Activated CD4-positive, alpha-beta T cell treated with anti-CD3 and anti-CD28 coated beads, Interleukin-2, amount 50 U/mL, for 24 hours (primary cell): ENCODE measurements at places on chromosomes 12 and 14.

DNA sequence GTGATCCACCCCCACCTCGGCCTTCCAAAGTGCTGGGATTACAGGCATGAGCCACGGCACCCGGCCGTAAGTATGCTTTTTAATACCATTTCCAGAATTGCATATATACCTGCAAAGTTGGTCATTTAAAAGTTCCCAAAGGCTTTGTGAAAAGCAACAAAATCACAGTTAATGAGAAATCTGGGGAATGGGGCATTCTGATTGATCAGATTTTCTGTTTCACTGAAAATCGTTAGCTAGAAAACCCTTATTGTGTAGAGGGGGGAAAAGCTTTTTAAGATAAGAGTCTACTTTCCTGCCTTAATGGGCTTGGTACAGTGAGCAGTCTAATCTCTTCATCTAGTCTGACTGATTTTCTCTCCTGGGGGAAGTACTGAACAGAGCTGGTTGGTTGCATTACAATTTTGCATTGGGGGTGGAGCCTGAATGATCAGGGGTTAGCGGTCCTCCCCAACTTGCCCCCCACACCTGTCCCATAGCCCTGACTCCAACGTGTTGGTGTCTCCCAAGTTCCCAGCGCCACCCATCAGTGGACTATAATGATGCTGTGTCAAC is 23.8 kb downstream of the IL31 start:
- DNase-seq = no peak

GRCh38 chr12:57888409-57889157 is 42.1 kb upstream of the CTDSP2 start:
- DNase-seq = no peak

DNA sequence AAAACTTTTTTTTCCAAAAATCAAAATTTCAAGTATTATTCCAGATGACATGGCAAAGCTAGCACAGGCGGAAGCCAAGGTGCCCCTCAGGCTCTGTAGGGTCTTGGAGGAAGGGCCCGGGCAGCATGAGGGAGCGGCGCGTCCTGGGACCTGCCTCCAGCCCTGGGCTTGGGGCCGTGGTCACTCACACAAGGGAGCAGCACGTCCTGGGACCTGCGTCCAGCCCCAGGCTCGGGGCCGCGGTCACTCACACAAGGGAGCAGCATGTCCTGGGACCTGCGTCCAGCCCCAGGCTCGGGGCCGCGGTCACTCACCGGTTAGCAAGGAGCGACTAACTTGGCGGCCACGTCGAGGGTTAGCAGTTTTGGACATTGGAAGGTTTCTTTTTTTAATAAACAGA is 11.9 kb upstream of the GOLGA3 start:
- no peak for DNase-seq

GRCh38 chr12:111156304-111156703 is 212.6 kb downstream of the PHETA1 start:
- no peak for DNase-seq

DNA sequence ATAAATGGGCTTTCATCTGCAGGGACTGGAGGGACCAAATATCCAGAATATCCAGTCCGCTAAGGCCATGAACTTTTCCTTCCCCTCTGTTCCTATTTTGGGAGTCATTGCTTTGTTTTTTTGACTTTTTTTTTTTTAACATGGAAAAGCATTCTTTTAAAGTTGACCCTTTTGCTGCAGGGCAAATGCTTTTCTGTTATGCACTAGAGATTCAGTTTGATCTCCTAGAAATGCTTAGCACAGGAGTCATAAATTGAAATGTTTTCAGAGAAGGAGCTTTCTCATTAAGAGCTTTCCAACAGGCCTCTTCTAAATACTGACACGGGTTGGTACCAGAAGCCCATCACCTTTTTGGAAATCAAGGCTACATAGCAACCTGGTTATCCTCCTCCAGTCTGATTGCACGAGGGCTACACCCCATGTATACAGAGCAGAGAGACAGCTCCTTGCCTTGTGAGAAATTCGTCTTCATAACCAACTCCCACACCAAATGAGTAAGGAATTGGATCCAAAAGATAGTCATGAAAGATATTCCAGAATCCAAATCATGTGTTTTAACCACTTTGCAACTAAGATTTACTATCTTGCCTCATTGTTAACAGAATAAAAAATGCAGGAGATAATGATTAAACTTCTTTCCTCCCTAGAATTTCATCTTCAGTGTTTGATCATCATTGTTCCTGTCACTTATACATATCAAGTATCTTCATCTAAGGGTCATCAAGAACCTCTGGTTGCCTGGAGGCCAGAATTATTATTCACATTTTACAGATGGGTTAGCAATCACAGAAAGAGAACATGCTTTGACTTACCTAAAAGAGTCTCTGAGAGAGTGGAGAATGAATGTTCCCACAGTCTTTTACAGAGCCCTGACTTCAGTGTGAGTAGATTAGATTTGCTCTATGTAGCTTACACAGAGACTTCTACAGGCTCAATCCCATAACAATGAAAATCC is 389.4 kb downstream of the ZFP36L1 start:
- no peak for DNase-seq

- no peak for DNase-seq
Measured at GRCh38 chr12:46499226-46499625, 126.7 kb upstream of the SLC38A2 start.

DNA sequence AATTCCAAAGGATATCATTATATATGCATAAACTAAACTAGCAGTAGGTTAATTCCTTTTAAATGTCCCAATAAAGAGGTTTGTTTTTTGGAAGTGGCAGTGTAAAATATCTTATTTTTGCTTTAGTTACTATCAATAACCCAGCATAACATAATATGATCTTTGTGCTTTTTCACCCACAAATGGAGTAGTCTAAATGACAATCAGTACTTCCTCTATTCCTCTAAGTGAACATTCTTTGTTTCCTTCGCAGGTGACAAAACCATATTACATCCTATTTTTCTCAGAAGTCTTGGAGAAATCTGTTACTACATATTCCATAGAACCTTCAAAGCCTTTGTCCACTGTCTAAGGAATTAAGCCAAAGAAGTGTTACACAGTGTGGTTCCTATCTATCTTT is 62.5 kb downstream of the MED13L start:
- no peak for DNase-seq

DNA sequence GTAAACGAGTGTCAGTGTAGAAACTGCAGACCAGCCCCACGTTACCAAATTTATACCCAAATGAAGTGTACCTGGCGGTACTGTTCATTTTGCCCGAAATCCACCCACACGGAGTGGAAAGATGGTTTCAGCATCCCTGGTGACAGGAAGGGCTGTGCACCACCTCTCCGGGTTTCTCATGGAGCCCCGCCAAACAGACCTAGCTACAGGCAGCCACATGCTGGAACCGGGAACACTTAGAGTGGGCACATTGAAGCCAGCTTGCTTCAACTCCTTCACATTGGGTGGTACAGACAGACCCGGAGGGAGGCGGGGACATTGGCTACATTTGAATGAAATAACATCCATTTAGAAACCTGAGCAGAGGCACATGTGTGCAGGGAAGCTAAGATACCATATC is 84.4 kb downstream of the PPP2R5C start:
- no peak for DNase-seq

GRCh38 chr14:89277203-89277602 is 139.8 kb downstream of the FOXN3 start:
- no peak for DNase-seq

DNA sequence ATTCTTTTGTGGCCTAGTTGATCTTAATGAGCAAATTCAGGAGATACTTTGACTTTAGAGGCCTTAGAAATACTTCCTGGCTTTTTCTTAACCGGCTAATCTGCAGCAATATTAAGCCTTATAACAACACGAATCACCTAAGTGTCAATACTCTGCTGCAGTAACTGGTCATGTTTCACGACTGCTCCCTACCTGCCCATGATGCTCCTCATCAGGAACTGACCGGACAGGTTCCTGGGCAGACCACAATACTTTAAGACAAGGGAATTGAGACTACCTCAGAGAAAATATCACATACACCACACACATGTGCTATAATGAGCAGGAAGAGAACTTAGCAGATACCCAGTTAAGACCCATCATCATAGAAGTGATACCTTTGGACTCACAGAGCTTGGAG is 211.9 kb upstream of the BMP4 start:
- no peak for DNase-seq

DNA sequence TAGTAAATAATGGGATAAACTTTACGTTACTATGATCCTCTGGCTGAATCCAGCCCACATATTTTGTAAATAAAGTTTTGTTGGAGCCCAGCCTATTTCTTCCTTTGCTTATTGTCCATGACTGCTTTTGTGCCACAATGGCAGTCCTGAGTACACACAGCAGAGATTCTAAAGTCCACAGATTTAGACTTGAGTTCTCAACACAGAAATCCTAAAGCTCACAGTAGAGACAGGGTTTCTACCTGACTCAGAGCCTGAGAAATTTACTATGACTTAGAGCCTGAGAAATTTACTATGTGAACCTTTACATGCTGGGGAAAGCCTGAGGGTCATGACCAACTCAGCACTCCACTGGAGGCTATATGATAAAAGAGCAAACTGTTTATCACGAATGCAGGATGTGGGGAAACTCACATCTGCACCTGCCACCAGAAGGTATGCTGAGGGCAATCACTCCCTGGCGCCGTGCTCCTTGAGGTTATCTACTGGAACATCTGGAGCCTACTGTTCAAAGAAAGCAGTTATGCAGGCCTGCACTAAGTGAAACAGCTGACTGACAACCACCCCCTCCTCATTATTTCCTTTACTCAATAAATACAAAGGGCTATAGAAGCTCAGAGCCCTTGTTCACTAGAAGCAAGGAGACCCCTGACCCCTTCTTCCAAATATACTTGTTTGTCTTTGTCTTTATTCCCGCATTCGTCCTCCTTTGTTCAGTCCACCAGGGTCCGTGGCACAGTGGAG is 52.6 kb upstream of the BICD1 start:
- no peak for DNase-seq

DNA sequence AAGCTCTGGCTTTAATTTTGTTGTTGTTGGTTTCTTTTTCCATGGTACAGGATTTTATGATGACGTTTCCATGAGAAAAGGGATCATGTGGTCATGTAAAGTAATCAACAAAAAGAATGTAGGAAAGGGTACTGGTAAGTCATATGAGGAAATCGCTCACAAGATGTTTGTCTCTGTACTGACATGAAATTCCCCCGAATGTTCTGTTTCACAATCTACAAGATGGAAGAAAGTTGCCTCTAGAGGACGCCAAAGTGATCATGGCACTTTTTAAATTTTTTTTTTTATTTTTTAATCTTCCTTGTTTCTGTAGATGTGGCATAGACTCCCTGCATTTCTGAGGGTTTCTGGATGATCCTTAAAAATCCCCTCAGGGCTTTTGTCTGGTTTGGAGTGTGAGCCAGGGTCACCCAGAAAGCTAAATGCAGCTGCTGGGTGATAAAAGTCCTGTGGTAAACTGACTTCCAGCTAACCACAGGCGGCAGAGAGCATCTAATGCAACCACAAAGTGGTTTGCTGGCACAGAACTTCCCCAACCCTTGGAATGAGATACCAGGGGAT is 393.5 kb downstream of the CCDC91 start:
- no peak for DNase-seq

GRCh38 chr12:59059088-59059935 is 139.0 kb upstream of the LRIG3 start:
- DNase-seq = no peak

GRCh38 chr12:8018666-8019581 is 13.6 kb upstream of the FOXJ2 start:
- no peak for DNase-seq

- DNase-seq = peak; percentile 71
Measured at GRCh38 chr12:49777800-49778748, 36.7 kb downstream of the TMBIM6 start.

- no peak for DNase-seq
Measured at GRCh38 chr12:98618952-98619351, 25.5 kb downstream of the SLC25A3 start.

- DNase-seq = no peak
Measured at GRCh38 chr12:20142316-20142715, 226.0 kb upstream of the PDE3A start.

GRCh38 chr14:84704601-84705000 is 825.3 kb upstream of the FLRT2 start:
- DNase-seq = no peak

DNA sequence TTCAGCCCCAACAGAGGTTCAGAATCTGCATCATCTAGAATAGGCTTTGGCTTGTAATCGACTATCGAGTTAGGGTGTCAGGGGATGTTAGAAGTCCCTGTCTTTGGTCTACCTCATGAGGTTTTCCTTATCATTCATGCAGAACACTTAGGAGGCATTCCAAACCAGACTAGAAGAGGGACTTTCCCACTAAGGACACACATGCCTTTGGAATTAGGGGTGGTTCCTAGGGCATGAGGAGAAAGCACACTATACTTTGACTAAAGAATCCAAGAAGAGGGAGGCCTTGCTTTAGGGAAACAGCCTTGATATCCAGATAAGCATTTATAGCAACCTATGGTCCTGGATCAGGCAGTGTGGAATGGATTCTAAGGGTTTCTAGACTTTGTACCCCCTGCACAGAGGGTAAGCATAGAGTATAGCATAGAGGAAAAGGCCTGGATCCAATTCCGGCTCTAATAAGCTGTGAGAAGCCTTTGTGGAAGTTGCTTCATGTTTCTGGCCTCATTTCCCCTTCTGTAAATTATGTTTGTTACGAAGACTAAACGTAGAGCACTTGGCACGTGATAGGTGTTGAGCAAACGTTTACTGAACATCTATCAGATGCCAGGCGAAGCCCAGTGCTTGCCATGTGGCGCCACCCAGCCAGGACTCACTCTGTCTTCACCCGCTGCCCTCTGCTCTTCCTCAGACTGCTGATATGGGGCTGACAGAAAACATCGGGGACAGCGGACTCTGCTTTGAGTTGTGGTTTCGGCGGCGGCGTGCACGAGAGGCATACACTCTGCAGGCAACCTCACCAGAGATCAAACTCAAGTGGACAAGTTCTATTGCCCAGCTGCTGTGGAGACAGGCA is 13.2 kb downstream of the ZNF219 start:
- no peak for DNase-seq

DNA sequence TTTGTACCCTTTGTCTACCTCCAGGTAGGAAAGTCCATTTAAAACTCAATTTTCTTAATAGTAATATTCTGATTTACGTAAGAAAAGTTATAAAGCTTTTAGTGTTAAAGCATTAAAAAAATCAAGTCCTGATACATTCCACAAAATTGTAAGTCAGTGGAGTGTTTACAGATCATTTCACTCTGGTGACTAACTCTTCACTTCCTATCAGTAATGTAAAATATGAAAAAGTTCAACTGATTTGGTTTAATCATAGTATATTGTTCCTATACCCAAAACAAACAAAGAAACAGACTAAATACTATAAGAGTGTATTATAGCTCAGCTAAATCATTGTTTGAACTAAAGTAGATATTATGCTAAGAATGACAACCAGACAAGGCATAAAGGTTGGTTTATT is 85.9 kb downstream of the VEZT start:
- no peak for DNase-seq
